ENCODE measurements at places on chromosomes 7 and 10. TPM values are rescaled to one million over a fixed set of nuclear protein-coding genes. Genes with fewer than 3 reads are reported as not detected.

- DNase-seq = no peak
Observed at GRCh38 chr7:47218378-47219176, 363.3 kb downstream of the TNS3 start.

DNA sequence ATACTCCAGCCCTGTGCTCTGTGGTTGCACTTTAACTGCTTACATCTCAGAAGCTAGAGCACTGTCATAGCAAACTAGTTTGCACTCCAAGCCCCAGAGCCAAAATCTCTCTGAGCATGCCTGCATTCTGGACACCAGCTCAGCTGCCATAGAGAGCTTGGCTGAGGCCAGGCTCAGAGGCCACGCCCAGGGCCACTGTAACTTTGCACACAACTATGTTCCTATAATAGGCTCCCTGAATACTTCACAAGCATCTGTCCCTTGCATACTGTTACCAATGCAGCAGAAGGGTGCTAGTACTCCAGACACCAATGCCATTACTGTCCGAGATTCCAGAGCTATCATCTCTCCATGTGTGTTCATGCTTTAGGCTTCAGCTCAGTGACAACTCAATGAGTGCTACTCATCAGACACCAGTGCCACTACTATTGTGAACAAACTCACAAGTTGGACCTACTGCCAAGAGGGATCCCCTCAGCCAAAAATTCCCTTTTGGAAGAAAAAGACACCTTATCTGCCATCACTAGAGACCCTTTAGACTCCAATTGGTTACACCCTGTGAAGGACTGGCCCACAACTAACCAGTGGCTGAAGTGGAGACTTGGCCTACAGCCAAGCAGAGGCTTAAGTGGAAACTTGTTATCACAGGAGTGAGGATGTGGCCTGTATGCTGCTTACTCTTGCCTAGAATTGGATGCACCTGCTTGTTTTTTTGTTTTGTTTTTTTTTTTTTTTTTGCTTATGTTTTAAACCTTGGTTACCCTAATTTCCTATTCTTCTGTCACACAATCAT is 211.6 kb upstream of the MAGI2 start:
- DNase-seq = no peak

- DNase-seq = no peak
Observed at GRCh38 chr7:1923409-1924257, 253.6 kb downstream of the ELFN1 start.

DNA sequence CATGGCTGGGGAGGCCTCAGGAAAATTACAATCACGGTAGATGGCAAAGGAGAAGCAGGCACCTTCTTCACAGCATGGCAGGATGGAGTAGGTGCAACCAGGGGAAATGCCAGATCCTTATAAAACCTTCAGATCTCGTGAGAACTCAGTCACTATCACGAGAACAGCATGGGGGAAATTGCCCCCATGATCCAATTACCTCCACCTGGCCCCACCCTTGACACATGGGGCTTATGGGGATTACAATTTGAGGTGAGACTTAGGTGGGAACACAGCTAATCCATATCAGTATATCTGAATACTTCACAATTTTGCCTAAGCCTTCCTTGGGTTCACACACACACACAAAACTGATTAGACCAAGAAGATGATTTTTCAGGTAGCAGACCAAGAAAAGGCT is 145.1 kb upstream of the COL1A2 start:
- no peak for DNase-seq

PDCD11 gene
- total RNA-seq = 25.8 TPM
